ENCODE measurements at places on chromosomes 11 and 22.

DNA sequence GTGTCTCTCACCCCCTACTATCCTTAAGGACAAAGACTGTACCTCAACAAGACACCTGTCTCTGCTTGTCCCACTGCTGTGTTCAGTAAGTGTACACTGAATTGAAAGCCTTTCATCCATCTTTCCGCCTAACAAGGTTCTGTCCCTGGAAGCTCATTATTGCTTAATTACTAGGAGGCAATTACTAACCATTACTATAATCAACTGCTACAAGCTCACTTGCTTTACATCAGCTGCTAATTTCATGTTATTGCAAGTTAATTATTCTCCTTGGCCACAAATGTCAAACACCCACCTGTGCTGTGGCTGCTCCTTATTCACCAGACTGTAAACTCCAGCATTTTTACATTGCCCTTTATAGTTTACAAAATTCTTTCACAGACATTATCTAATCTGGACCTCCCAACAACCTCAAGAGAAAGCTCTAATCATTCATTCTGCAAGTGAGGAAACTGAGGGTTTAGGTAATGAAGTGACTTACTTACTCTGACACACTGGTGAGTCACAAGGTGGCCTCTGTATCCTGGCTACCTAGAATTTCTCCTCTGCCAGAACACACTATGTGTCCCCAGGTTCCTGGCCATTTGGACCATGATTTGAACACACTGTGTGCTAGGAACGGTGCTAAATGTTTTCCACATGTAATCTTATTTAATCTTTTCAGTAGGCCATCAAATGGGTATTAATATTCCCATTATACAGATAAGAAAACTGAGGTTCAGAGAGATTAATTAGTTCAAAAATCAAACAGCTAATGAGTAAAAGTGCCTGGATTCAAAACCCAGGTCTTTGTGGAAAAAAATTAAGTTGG, 66.7 kb downstream of the RAB30 start:
- DNase-seq, result peak; percentile 34

DNA sequence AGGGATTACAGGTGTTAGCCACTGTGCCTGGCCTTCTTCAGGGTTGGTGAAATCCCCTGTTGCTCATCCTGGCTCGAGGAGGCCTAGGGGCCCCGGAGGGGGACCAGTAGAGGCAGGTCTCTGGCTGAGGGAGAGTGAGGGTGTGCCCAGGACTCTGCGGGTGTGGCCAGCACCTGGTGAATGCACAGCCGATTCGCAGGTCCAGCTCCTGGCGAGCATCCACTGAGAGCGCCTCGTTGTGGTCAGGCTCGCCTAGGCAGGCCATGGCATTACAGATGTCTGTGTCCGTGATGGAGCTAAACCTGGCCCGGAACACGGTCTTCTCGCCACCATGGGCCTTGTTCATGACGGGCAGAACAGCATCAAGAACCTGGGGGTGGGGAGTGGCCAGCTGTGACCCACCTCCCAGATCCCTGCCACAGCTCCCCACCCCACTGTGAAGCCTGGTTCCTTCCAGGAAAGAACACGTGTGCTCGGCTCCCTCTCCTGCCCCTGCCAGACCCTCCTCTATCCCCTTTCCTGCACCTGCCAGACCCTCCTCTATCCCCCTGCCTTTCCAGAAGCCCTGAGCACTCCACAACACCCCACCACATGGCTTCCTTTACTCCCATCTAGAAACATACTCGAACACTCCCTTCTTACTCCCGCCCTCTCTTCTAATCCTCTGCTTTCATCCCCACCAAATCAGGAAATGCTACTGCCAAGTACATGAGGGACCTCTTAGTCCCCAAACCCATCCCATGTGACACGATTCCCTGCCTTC, 12.4 kb downstream of the TOP3B start:
- no peak for DNase-seq

DNA sequence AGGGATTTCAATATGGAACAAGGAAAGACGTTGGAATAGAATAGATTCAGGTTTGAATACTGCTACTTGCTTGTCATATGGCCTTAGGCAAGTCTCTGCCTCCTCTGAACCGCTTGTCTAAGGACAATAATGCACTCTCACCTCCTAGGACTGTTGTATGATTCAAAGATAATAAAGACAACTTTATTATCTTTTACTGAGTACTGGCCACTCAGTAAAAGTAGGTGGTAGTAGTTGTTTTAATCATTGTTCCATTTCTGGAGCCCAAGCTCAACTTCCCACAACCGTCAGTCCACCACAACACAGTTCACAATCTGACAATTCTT, 134.2 kb downstream of the ME3 start:
- DNase-seq, result no peak

- peak; percentile 21 for DNase-seq
Observed at GRCh38 chr11:86431258-86431657, 56.6 kb downstream of the CCDC81 start.

GRCh38 chr11:9689721-9690120, 25.8 kb downstream of the SWAP70 start:
- no peak for DNase-seq

DNA sequence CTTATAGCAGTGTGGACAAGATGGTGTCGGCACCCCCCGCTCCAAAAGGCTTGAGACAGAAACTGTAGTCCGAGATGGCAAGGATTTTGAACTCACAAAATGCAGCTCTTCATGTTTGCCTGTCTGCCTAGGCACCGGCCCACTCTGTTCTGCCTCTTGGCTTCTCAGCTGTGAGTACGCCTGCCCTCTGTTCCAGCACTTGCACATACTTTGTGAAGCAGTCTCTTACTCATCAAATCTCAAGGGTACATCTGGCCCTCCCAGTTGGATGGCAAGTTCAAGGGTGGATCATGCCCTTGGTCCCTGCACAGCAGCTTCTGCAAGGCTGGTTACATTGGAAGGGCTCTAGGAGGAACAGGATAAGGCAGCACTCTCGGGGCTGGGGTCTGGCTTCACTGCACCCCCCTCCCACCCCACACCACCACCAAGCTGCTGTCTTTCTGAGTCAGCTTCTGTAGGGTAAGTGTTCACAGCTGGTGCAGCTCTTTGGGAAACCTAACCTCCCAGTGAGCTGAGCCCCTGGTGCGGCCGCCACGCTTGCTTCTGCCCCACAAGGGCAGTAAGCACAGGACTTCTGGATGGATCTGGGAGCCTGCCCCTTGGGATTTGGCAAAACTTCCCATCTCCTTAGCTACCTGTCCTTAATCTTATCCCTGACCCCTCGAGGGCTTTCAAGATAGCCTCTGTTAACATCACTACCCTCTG, 37.2 kb downstream of the FAM83F start:
- DNase-seq, result no peak

GRCh38 chr11:41879214-41879613, 419.8 kb upstream of the LRRC4C start:
- no peak for DNase-seq

- no peak for DNase-seq
Observed at GRCh38 chr11:129894278-129895125, 876 bp downstream of the NFRKB start.

GRCh38 chr11:11044137-11044855, 186.4 kb upstream of the ZBED5 start:
- DNase-seq, result no peak

GRCh38 chr11:115623021-115623451, 118.8 kb upstream of the CADM1 start:
- DNase-seq, result no peak

- no peak for DNase-seq
Observed at GRCh38 chr22:37443086-37443485, 15.8 kb upstream of the ELFN2 start.

GRCh38 chr11:92259861-92260260, 35.2 kb downstream of the FAT3 start:
- DNase-seq, result no peak

GRCh38 chr11:20088397-20089225, 71.7 kb downstream of the DBX1 start:
- DNase-seq, result no peak

DNA sequence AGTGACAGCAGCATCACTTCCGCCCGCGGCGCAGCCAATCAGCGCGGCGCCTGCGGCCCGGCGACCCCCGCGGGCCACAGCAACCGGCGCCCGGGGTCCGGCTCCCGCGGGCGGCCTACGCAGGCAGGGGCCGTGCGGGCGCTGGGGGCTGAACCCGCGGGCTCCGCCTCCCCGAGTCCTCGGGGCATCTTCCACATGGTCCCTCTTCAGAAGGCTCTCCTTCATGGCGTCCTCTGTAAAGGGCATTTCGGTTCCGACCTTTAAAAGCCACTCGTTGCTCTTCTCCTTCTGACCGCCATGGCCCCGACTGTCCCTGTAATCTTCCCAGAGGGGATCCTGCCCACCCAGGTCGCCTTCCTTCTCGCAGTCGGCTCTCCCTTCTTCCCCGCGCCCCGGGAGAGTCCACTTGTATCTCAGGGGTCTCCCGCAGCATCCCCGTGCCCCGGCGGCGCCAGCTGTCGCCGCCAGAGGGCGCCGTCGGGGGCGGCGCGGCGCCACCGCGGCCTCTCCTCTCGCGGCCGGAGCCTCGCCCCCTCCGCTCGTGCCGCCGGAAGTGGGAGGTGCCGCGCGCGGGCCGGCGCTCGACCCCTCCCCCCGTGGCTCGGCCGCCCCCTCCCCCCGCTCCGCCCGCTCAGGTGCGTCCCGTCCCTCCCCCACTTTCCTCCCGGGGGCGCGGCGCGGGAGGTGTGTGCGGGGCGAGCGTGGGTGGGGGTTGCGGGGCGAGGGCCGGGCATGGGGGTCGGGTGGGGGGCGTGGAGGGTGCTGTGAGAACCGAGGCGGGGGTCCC, at the start of gene RNF214:
Gene RNF214 (plus strand): TSS at position 580 of the 787 bp plus-strand sequence. CDS start 1,602 bp downstream, outside the sequence.
- DNase-seq, result peak; percentile 86

DNA sequence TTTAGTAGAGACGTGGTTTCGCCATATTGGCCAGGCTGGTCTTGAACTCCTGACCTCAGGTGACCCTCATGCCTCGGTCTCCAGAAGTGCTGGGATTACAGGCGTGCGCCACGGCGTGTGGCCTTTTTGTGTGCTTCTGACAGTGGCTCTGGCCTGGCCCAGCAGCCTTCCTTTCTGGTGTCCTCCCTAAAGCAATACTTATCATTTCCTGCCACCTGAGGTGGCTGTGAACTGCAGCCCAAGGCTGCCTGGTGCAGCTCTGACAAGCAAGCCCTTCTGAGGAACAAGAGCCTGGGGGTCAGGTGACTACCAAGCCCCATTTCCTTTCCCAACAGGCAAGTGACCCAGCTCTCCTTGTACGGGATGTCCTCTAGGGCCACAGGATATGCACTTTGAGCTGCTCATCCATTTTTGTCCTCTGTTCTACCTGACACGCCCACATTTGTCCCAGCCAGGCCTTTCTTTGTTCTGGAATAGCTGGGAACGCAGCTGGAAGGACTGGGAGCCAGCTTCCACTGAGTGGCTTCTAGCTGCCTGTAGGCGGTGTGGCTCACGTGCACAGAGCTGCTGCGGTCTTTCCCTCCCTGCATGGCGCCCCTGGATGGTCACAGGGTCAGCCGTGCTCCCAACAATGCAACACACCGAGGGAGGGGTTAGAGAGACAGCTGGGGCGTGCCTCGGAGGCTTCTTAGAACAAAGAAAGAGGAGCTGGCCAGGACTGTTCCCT, 12.3 kb upstream of the BID start:
- DNase-seq, result no peak

DNA sequence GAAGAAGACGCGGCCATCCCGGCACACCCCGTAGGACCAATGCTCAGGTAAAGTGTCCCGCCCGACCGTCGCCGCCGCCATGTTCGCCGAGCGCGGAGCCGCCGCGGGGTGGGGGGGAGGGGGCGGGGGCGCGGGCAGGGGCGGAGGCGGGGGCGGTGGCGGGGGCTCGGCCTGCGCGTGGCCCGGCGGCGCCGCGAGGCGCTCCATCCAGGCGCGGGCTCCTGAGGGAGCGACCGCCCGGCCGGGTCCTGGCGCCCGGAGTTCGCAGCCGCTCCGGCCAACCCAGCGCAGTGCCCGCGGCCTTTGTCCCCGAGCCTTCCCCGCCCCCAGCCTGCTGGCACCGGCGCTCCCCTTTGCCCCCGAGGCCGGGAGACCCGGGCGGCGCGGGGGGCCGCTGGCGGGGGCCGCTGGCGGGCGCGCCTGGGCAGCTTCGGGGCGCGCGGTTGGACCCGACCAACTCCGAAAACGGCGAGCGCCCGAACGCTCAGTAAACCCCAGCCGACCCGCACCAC, at the start of gene PLEKHA7:
Gene PLEKHA7 (minus strand): TSS at position 94 of the 512 bp plus-strand sequence. CDS start 13 bp downstream, at position 81.
- peak; percentile 29 for DNase-seq

DNA sequence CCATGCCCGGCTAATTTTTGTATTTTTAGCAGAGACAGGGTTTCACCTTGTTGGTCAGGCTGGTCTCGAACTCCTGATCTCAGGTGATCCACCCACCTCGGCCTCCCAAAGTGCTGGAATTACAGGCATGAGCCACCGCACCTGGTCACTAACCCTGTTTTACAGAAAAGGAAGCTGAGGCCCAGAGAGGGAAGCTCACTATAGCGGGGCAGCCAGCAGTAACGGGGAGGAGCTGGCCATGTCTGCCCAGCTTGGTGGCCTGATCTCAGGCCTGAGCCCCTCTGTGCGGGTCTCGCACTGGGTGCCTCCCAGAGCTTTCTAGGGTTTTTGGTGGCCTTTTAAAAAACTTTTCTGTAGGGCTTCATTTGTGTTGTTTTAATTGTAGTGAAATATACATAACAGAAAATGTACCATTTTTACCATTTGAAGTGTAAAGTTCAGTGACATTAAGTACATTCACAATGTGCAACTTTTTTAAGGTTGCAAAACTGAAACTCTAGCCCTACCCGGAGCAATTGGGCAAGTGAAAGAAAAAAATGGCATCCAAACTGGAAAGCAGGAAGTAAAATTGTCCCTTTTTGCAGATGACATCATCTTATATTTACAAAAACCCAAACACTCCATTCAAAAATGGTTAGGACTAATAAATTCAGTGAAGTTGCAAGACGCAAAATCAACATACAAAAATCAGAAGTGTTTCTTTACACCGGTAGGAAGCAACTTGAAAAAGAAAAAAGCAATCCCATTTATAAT, 14.5 kb upstream of the CYTH4 start:
- DNase-seq, result no peak
